ENCODE measurements at places on chromosomes 1 and 21.

GRCh38 chr1:213687832-213688231 is 299.9 kb upstream of the PROX1 start:
- no peak for DNase-seq

GRCh38 chr1:170887726-170888125 is 47.6 kb upstream of the MROH9 start:
- no peak for DNase-seq

DNA sequence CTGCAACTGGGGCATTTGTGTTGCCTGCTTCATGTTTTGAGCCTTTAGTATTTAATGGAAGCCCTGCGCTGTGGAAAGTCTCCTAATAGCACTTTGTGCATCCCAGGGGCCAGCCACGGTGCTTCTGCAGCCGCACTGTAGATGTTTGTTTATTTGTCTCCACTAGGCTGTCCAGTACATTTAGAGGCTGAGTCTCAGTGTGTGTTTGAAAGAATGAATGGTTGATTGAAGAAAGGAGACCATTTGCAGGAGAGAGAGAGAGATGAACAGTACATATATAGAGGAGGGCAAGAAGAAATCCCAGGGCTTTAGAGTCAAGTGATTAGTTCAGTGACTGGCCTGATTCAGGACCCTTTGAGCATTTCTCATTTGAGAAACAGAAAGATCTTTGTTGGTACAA is 33.9 kb downstream of the MPZL1 start:
- no peak for DNase-seq

GRCh38 chr1:161721738-161722343 is 497 bp downstream of the FCRLB start:
- DNase-seq = no peak

DNA sequence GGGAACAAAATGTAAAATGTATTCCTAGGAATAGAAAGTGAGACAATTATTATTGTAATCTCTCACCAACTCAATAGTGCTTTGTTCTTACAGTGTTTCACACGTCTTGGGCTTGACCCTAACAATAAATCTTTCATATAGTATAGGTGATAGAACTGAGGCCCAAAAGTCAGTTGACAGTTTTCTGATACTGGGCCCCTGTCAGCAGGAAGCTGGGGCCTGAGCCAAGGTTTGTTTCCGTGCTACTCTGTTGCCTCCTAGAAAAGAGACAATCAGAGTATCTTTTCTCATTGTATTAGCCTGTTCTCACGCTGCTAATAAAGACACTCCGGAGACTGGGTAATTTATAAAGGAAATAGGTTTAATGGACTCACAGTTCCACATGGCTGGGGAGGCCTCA is 5.0 kb downstream of the RRP1B start:
- DNase-seq = no peak

GRCh38 chr1:36327421-36328087 is 4.1 kb upstream of the EVA1B start:
- no peak for DNase-seq

DNA sequence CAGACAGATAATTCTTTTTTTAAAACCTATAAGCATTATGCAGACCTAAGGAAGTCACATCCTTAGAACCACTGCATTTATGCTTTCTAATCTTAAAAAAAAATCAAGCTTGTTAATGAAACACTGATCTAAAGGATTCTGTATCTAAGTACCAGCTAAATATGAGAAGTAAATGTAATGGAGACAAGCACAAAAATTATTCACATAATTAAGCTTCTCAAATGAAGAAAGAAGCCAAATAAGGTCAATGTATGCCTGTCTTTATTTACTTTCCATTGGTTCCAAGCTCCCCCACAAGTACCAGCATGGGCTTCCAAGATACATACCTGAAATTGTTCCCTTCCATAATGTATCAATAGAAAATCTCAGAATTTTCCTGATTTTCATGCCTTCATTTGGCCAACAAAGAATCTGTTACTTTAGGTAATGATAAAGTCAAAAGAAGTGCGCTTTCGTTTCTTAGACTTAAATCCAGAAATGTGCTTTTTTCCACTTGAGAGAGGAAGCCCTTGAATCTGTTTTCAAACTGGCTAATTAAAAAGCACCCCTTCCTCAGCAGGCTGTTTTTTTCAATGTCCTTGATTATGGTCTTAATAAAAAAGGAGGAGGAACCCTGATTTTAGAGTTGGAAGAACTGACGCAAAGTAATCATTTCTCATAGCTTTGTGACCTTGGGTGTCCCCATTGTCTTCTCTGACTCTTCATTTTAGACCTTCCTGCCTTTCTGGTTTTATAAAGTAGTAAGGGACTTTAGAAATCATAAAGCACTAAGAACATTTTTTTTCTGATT is 3.8 kb downstream of the RGS2 start:
- no peak for DNase-seq

DNA sequence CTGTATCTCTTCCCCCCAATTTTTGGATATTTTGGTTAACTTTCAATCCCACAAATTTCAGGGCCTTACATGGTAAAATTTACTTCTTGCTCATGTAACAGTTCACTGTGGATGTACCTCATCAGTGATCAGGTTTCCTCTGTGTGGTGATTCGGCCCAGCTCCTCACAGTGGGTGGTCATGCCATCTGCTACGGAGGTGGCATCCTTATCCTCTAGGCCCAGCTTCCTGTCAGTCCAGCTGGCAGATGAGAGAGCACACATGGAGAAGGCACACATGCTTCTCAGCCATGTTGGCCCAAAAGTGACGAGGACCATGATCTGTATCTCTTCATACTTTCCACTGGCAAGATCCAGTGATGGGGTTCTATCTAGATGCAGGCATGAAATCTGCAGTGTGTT is 27.2 kb downstream of the PCBP3 start:
- no peak for DNase-seq

DNA sequence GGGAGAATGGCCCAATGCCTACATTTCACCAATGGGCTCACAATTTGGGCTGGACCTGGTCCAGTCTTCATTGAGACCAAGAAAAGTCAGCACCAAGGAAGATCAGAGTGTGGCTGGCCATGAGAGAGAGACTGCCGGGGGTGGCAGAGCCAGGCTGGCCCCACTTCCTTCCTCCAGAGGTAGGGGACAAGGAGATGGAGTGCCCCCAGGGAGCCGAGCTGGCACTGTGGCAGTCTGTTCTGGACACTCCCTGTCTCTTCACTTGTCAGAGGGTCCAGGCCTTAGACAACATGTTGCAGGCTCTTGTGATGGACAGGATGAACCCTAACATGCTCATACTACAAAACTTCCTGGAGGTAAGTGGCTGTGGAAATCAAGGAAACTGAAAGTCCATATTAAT is 27.7 kb downstream of the INAVA start:
- DNase-seq = no peak

GRCh38 chr1:98280049-98280448 is 359.2 kb upstream of the DPYD start:
- no peak for DNase-seq

DNA sequence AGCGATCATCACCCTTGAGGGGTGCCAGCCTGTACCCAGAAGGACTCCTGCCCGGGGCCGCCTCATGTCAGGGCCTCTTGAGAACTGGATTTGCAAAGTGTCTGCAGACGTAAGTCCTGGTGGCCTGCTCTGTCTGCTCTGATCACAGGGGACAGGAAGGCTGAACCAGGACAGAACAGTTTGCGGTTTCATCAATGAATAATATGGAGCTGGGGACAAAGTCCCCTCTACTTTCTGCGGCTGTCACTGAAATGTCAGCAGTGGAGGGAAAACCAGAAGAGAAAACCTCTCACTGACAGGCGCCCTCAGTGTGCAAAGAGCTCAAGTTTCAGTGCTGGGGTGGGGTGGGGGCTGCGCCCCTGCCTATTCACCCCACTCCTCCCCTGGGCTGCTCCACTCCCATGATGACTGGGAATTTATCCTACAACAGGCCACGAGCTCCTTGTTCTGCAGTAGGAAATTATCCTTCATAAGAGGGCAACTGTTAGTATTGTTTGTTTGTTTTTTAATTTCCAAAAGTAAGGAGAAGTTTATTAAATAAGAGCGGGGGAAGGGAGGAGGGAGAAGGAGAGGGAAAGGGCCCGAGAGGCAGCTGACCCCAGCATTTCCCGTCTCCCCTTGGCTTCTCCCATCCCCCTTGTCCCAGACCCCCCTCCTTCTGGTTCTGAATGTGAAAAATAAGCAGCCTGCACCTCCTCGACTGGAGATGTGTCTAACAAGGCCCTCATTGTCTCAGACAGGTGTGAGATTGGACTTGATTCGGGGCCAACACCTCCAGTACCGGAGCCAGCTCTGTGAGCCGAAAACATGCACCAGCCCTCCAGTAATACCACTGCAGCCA is 149.2 kb downstream of the CLIC6 start:
- DNase-seq = no peak

- DNase-seq = no peak
Observed at GRCh38 chr1:38580594-38580993, 279.0 kb downstream of the RRAGC start.

GRCh38 chr1:177925006-177925405 is 44.9 kb downstream of the SEC16B start:
- no peak for DNase-seq

DNA sequence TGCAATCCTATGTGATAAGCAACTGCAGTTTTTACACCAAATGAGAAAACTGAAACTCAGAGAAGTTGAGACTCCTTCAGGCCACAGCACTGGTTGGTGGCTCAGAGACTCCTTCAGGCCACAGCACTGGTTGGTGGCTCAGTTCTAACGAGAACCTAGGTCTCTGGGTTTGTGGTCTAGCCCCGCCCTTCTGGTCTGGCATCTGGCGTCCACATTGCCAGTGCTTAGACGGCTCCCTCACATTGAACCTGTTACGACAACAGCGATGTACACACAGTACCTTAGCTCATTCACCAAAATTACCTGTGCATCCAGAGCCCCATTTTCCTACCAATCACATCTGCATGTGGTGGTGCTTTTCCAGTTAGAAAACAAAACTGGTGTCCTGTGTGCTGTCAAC is 66.1 kb downstream of the NID1 start:
- DNase-seq = no peak

DNA sequence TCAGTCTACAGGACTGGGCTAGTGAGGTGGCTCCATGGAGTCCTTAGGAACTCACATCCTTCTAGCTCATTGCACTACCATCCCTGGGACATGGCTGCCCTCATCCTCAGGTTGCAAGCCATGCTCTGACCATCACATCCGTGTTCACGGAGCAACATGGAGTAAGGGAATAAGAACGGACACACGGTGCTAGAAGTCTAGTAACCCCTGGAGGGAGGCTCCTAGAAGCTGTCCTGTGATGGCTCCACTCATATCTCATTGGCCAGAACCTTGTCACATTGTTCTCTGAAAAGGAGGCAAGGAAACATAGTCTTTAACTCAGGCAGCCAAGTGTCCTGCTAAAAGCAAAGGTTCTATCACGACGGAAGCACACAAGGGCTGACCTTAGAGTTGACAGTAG is 3.9 kb downstream of the MRAP start:
- DNase-seq = no peak

DNA sequence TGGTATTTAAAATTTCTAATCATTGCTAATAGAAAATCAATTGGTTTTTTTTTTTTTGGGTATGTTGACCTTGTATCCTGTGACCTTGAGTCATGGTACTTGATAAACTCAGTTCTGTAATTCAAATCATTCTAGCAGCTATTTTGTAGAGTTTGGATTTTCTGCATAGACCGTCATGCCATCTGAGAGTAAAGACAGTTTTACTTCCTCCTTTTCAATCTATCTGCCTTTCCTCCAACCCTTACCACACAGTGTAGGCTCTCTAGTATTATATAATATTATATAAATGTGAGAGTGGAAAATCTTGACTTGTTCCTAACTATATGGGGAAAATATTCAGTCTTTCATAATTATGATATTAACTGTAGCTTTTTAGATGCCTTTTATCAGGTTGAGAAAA is 7.0 kb downstream of the TDRD5 start:
- no peak for DNase-seq

GRCh38 chr1:6466023-6466422 is at the start of gene TNFRSF25:
TSS of gene TNFRSF25 (minus strand) at chr1:6466173. CDS start at chr1:6466107, 66 bp downstream.
- DNase-seq = no peak

GRCh38 chr1:245809361-245809760 is 654.6 kb downstream of the KIF26B start:
- no peak for DNase-seq

- DNase-seq = no peak
Observed at GRCh38 chr1:174364996-174365736, 82.6 kb upstream of the GPR52 start.

DNA sequence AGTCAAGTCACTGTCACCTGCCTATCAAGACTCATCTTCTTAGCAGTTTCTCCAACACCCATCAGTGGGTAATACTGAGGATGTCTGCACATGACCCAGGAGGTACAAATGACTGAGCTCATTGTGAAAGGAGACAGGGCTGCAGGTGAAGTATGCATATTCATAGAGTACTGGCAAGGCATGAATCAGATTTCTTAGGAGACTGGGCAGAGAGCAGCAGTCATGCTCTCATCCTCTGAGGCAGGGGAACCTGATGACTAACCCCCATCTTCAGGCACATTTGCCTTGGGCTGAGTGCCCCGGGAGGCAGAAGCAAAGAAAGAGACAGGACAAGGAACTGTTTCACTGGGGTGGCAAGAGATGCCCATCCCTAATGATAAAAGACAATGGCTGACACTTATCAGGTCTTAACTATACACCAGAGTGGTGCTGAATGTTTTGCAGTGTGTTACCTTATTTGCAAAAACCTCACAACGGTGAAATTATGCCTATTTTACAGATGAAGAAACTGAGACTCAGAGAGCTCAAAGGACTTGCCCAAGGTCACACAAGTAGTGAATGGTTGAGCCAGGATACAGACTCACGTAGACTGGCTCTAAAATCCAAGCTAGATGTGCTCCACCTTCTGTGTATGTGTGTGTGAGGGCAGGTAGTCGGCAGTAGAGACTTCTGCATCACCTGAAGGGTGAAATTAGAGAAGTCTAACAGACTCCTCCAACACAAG is 9.2 kb upstream of the GRHL3 start:
- no peak for DNase-seq

DNA sequence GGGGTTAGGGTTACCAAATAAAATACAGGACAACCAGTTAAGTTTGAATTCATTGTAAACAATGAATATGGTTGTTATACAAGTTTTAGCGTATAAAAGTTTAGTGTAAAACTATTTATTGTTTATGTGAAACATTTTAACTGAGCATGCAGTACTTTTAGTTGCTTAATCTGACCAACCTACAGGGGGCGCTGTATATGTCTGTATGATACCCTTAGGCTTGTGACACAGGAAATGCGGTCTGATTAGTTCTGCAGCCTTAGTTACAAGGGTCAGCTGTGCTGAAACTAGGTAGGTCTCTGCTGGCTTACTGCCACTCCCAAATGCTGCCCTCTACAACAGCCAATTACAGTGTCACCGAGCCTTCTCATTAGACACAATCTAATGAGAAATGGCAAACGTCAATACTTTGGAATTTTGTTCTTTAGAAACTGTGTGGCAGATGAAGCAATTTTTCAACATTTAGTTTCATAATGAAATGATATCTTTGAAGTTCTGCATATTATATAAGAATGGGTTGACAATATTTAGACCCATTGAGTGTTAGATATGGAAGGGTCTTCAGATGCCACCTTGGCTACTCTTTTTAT is 56.2 kb downstream of the NTNG1 start:
- no peak for DNase-seq

GRCh38 chr1:214461305-214461704 is 90.1 kb downstream of the PTPN14 start:
- no peak for DNase-seq

- no peak for DNase-seq
Observed at GRCh38 chr1:109777436-109777835, 13.7 kb upstream of the EPS8L3 start.

Data from activated CD4-positive, alpha-beta T cell treated with anti-CD3 and anti-CD28 coated beads, Interleukin-2, amount 50 U/mL, for 24 hours (primary cell).